ENCODE measurements at places on chromosomes 2 and 18.

DNA sequence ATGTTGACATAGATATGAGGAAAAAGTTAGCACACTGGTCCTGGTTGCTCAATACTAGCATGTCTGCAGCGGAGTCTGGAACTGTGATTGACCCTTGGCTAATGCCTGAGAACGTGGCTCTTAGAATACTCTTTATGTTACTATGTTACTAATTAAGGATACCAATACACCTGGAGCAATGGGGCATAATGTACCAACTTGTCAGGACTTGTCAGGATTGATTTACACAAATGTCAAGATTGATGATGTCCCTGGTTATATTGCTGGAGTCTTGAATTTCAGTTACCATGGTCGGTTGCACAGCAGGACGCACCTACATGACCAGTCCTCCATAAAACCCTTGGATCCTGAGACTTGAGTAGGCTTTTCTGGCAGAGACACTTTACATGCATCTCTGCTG, 810.9 kb downstream of the CPS1 start:
- DNase-seq = no peak

DNA sequence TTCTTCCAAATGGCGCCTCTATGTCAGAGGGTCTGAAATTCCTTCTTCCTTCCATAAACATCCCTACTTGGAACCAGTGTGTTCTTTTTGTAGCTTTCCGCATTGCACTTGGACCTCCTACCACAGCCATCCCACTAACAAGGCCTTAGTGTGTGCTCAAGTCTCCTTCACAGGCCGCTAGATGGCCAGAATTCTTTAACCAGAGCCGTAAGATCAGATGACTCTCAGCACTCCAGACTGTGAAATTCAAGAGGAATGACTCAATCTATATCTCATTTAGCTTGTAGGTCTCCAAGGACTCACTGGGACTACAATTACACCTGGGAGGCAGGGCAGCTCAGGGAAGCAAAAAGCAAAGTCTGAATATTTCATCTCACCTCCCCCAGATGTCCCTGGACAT, 298.9 kb downstream of the EIPR1 start:
- DNase-seq = no peak

DNA sequence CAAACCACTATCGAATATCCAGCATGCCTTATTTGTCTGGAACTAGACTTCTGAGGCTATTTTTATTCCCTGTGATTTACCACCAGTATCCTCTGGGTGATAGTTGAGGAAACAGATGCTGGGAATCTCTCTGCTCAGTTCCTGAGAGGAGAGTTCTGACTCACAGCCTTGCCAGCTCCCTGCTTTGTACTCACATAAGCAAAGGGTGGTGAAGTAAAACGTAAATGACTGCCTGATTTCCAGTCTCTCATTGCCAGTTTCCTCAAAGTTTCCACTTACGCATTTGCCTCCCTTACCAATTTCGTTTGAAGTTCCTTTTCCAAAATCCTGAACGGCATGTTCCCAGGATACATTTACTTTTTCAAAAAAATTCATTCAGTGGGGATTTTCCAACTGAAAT, 69.2 kb upstream of the HNRNPA3 start:
- no peak for DNase-seq

- DNase-seq = no peak
Observed at GRCh38 chr2:15754703-15755099, 163.0 kb downstream of the DDX1 start.

GRCh38 chr2:197035002-197035401, 108.5 kb upstream of the PGAP1 start:
- no peak for DNase-seq

DNA sequence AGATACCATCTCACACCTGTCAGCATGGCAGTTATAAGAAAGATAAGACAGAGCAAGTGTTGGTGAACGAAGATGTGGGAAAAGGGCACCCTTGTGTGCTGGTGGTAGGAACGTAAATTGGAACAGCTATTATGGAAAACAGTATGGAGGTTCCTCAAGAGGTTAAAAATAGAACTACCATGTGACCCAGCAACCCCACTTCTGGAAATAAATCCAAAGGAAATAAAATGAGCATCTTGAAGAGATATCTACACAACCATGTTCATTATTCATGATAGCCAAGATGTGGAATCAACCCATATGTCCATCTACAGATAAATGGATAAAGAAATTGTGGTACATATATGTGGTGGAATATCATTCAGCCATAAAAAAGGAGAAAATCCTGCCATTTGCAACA, 26.9 kb downstream of the NGEF start:
- DNase-seq = no peak

DNA sequence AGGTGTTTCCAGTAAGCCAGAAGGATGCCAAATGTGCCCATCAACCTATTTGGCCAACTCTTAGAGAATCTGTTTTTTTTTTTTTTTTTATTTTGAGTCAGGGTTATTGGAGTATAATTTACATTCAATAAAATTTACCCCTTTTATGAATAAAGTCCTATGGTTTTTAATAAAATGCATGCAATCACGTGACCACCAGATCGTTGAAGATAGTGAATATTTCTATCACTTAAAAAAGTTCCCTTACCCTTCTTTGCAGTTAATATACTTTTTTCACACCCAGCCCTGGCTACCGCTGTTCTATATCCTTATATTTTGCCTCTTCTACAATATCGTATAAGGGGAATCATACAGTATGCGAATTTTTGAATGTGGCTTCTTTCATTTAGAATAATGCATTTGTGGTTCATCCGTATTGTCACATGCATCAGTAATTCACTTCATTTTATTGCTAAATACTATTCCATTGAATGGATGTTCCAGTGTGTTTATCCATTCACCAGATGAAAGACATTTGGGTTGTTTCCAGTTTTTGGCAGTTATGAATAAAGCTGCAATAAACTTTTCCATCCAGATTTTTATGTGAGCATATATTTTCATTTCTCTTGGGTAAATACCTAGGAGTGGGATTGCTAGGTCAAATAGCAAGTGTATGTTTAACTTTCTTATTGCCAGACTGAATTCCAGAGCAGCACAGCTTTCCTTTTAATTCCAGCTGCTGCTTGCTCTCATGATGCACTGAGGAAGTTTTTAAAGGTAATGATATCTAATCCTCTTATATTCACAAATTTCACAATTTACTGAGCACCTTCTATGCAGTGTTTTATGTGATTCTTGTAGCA, 156.3 kb upstream of the NT5C1B start:
- no peak for DNase-seq

GRCh38 chr18:4358618-4359017, 96.5 kb downstream of the DLGAP1 start:
- no peak for DNase-seq

DNA sequence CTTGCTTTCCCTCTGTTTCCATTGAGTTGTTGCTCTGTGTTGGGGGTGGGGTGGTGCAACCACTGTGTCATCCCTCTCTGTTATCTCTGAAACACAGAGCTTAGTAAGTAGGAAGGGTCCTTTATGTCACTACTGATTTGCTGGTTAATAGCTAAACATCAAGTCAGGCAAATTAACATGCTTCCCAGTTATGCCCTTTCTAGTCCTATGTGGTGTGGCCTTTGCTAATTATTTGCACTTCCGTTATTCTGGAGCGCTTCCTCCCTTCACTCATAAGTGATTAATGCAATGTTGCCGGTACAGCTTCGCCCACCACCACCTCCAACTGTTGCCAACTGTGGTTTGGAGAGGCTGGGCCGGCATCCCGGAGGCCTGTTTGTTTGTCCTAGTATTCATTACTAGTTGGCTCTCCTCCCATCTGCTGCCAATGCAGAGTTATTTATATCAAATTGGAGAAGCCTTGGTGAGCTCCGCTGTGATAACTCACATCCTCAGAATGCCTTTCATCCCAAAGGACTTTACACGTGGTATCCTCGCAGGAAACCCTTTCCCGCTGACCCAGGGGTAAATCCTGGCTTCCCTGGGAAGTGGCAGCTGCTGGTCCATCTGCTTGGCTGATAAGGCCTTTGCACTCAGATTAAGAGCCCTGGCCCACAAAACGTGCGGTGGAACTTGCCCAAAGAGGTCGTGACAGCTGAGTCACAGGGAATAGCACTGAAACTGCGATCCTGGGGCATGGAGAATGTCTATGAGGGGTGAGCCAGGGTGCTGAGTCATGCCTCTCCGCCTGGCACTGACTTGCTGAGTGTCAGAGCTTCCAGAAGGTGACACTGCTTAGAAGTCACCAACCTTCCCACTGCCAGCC, 72.0 kb upstream of the ZCCHC2 start:
- DNase-seq = no peak

DNA sequence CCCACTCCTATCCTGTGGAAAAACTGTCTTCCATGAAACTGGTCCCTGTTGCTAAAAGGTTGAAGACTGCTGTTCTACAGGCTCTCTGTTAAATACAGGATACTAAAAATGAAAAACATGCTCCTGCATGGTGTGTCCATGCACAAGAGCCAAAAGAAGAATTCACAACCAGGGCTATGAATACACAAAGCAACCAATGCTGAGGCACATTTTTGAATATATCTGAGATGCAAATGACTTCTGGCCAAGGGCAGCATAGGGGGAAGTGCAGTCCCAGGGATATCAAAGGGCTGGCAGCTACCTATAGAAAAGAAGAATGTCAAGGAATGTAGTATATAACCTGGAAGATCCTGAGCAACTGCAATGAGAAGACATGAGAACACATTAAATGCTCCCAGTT, 6.6 kb downstream of the NEMP2 start:
- no peak for DNase-seq

- DNase-seq = peak; percentile 8
Observed at GRCh38 chr2:55620123-55620779, 2.8 kb upstream of the PPP4R3B start.

GRCh38 chr18:13649397-13650390, 76.7 kb downstream of the FAM210A start:
- no peak for DNase-seq

DNA sequence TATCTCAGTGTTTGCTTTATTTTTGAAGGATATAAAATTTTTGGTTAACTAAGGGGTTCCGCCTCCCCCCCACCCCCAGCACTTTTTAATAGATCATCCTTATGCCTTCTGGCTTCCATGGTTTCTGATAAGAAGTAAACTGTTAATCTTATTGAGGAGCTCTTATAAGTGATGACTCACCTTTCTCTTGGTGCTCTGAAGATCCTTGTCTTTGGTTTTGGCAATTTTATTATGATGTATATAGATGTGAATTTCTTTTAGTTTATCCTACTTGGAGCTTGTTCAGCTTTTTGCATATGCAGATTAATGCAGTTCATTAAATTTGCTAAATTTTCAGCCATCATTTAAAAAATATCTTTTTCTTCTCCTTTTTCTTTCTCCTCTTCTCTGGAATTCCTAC, 91.7 kb upstream of the CTAGE1 start:
- no peak for DNase-seq

- DNase-seq = no peak
Observed at GRCh38 chr2:42045848-42046748, 1.7 kb upstream of the PKDCC start.

DNA sequence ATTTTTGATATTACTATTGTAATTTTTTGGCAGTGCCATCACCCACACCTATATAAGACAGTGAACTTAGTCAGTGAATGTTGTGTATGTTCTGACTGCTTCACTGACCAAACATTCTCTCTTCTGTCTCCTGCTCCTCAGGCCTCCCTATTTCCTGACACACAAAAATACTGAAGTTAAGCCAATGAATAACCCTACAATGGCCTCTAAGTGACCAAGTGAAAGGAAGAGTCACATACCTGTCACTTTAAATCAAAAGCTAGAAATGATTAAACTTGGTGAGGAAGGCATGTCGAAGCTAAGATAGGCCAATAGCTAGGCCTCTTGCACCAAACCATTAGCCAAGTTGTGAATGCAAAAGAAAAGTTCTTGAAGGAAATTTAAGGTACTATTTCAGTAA, 151.9 kb downstream of the RND3 start:
- no peak for DNase-seq

- no peak for DNase-seq
Observed at GRCh38 chr18:35522130-35522959, 24.6 kb upstream of the INO80C start.

- no peak for DNase-seq
Observed at GRCh38 chr2:85131116-85131515, 2.1 kb upstream of the TCF7L1 start.

DNA sequence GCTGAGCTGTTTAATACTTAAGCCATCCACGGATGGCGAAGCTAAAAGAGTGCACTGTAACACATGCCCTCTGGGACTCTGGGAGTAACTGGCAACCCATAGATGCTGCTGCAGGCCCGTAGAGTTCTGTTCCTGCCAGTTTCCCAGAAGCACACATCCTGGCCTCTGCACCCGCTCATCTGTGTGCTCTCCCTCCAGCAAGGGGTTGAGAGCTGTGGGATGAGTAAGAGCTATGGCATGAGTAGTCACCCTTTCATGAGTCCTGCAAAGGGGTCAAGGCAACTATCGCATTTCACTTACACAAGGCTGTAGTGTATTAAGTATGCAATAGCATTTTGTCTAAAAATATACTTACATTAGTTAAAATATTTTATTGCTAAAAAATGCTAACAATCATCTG, 1341.8 kb upstream of the NXPH2 start:
- no peak for DNase-seq

GRCh38 chr2:159936471-159936870, 125.9 kb downstream of the PLA2R1 start:
- DNase-seq = no peak

DNA sequence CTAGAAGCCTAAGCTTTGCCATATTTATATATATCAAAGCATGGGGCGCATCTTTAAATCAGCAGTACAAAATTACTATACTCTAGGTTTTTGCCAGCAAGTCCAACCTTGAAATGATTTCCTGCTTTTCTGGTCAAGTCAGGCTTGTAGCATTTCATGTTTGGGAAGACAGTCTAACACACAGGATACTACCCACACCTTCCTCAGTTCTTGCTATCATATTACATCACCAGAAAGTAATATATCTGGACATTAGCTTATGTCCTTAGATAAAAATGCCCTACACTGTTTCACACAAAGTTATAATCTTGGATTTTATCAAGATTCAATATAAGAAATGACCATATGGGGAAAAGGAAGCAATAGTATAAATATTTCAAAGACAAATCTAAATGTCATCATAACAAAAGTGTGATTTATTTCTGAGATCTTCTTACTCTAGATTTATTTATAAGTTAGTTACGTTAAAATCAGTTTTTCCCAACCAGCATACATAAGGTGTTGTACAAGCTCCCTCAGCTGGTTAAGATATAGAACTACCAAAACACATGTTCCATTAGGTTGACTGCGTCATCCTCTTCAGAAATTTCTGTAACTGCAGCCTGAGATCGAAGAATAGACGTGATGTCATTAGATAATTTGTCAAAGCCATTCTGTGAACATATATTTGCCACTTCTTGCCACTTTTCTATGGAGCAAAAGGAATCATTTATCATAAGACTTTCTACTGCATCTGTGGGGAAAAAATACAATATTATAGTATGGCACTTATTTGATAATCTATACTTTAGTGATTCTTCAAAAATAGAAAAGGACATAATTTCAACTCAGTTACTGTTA, 56.6 kb downstream of the CLHC1 start:
- peak; percentile 75 for DNase-seq

- DNase-seq = no peak
Observed at GRCh38 chr2:150474326-150475074, 13.0 kb downstream of the RND3 start.

GRCh38 chr2:104577143-104577542, 276.8 kb upstream of the POU3F3 start:
- DNase-seq = no peak

GRCh38 chr2:96584017-96584416, 47.5 kb downstream of the ARID5A start:
- no peak for DNase-seq

Data from AML-193 (cell line).